ENCODE measurements at places on chromosomes 16 and 17.

- DNase-seq, result no peak
Measured at GRCh38 chr16:85430523-85431421, 182.3 kb upstream of the GSE1 start.

- no peak for DNase-seq
Measured at GRCh38 chr17:47915776-47916398, 19.9 kb downstream of the SP2 start.

DNA sequence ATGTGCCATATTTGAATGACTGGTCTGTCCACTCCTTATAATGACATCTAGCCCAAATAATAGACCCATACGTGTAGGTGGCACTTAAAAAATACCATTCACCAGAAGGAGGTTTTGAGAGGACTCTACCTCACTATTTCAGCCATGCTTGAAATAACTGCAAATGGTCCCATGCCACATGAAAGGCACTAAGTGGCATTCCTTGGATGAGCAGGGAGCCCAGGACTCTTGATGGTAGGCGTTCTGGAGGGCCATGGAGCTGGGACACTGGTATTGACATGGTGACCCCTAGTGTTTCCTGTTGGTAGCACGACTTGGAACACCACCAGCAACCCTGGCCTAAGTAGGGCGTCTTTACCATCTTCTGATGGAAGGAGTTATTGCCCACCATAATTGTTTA is 148.7 kb upstream of the ZFHX3 start:
- peak; percentile 24 for DNase-seq

DNA sequence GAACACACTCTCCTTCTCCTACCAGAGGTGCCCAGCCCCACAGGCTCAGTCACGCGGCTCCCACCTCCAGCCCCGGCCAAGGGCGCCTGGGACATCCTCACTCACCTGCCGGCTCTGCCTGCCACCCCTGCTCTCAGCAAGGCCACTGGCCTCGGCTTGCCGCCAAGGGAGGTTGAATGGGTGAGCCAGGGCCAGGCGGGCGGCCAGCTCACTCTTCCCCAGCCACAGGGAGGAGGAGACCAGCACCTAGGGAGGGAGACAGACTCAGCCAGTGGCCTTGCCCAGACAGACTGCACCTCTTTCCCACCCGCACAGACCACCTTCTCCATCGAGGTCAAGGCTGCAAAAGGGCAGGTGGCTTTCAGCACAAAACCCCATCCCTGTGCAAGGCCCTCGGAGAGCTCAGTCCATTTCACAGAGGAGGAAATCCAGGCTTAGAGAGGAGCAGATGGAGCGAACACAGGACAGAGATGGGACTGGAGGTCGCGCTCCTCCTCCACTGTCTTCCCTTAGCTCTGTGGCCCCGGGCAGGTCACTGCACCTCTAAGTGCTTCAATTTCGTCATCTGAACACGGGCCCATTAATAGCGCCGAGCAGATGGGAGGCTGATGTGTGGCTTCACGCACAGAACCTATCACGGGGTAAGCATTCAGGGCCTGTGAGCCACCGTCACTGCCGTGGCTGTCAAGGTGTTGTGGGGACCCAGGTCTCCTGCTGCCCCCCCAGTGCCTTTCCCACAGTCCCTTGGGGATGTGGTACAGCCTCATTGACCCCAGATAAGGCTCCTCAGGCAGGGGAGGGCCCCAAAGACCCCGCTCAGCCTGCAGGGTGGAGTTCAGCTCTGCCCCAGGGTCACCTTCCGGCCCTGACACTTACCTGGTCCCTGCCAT is 56.1 kb downstream of the RMI2 start:
- DNase-seq, result no peak

DNA sequence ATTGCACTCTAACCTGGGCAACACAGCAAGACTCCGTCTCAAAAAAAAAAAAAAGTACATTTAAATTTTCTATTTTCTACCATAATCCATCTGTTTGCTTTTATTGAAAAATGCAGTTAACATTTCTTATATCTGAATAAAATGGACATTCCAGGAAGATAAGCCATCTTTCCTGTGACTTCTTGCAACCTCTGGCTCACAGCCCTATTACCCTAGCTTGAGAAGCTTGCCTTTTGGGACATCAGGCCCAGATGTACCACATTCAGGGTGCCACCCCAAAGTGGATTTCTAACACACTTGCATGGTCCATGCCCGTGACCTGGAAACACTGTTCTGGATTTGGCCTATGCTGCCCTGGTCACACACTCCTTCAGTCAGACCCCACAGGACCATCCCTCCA is 30.1 kb upstream of the DDX52 start:
- no peak for DNase-seq

DNA sequence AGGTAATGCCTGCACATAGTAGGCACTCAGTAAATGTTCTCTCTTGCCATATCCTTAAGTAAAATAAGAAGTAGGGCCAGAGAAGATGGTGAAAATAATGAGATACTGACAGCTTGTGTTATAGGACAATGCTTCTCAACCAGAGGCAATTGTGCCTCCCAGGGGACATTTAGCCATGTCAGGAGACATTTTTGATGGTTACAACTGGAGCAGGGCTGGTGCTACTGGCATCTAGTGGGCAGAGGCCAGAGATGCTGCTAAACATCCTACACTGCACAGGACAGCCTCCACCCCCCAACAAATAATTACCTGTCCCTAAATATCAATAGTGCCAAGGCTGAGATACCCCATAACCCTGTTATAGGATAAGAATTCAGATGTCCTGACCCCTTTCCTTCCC is 1.7 kb downstream of the RAD51D start:
- DNase-seq, result peak; percentile 45

GRCh38 chr17:38451840-38452529 is 23.7 kb downstream of the ARHGAP23 start:
- no peak for DNase-seq

- no peak for DNase-seq
Measured at GRCh38 chr16:78994135-78994745, 606.3 kb downstream of the MAF start.

GRCh38 chr16:4323845-4324488 is 8.1 kb downstream of the GLIS2 start:
- DNase-seq, result no peak

- DNase-seq, result no peak
Measured at GRCh38 chr17:57124053-57124452, 39.0 kb downstream of the AKAP1 start.

DNA sequence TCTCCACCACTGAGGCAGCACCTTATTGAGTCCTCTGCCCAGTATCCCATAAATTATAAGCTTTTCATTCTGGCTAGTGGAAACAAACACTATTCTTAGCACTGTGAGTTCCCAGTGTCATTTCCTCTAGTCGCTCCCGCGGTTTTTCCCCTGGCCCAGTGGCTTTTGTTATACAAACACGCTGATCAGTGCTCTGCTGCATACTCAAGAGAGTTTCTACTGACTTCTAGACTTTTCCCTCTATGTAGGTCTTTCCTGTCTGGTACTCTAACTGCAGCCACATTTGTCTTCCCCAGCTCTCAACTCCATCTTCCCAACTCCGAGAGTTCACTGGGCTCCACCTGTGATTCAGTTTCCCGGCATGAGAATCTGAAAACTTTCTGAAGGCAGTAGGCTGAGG is 556.6 kb upstream of the SALL1 start:
- no peak for DNase-seq

- DNase-seq, result no peak
Measured at GRCh38 chr17:14871921-14872320, 393.2 kb downstream of the PMP22 start.

- peak; percentile 84 for DNase-seq
Measured at GRCh38 chr16:88681709-88682451, 4.4 kb downstream of the SNAI3 start.

GRCh38 chr17:59369031-59369975 is 37.8 kb downstream of the YPEL2 start:
- no peak for DNase-seq

DNA sequence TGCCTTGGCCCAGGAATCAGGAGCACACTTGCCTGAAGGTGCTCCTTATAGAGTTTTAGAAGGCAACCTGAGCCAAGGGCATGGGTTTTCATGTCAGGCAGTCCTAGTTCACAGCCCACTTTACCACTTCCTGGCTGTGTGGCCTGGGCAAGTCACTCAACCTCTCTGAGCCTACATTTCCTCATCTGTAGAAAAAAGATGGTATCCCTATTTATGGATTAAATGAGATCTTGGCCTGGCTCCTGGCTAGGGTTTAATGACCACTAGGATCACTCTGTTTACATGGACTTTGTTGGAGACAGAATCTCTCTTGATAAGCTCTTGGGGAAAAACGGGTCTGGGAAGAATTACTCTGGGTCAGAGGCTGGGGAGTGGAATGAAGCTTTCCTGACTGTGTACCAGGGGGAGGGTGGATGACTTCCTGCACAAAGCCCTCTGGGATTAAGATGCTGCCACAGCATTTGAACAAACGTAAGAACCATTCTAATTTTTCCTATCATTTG is 2.3 kb downstream of the MT2A start:
- DNase-seq, result no peak

DNA sequence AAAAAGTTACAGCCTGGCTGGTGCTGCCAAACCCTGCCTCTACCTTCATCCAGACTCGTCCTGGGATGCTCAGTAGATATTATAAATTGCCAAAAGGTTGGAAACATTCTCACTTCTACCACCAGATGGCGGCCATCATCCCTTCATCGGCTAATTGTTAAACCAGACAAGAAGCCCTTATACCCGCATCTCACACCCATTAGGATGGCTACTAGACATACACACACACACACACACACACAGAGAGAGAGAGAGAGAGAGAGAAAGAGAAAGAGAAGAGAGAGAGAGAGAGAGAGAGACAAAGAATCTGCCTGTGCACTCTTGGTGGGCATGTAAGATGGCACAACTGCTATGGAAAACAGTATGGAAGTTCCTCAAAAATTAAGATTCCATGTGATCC is 15.0 kb upstream of the SCIMP start:
- no peak for DNase-seq

DNA sequence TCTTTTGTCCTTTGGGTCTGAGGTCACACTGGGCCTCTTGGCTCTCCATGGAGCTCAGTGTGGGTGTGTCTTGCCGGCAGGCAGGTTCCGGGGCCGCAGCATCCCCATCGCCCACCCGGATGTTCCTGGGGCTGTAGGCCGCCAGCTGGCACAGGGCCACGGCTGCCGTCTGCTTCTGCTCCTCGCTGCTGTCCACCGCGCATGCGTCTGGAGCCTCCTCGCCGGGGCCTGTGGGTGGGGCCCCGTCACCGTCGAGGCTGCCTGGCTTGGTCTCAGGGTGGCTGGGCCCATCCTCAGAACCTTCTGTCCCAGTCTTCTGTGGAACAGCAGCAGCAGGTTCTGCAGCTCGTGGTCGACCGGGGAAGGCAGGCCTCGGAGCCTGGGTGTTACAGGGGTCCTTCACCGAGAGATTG is 9.6 kb downstream of the ZNF750 start:
- DNase-seq, result no peak

DNA sequence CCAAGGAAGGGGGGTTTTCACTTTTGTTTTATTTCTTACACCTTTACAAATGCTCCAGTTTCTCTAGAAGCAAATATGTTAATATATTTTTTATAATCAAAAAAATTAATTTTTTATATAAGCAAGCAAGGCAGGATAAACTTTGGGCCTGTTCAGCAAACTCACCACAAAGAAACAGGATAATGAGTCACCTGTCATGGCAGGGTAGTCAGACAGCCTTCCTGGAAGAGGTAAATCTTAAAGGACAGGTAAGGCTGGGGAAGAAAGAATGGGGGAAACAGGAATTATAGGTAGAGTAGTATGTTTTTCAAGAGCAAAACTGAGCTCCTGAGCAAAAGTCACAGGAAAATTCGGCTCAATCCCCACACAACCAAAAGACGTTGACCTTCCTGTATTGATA is 186.3 kb upstream of the SOX9 start:
- DNase-seq, result no peak

GRCh38 chr17:33183487-33184026 is 109.5 kb downstream of the ASIC2 start:
- no peak for DNase-seq

GRCh38 chr17:38585918-38586529 is 19.7 kb downstream of the SRCIN1 start:
- no peak for DNase-seq

- DNase-seq, result no peak
Measured at GRCh38 chr17:9071811-9072498, 50.6 kb downstream of the NTN1 start.

- no peak for DNase-seq
Measured at GRCh38 chr17:79664930-79665737, 54.3 kb upstream of the RBFOX3 start.

GRCh38 chr16:31127182-31127581 is 8.3 kb downstream of the PRSS8 start:
- no peak for DNase-seq

- no peak for DNase-seq
Measured at GRCh38 chr17:30226878-30227277, 8.6 kb downstream of the SLC6A4 start.

Data from GM12878 (cell line).